ENCODE measurements at places on chromosomes 1 and 21.

DNA sequence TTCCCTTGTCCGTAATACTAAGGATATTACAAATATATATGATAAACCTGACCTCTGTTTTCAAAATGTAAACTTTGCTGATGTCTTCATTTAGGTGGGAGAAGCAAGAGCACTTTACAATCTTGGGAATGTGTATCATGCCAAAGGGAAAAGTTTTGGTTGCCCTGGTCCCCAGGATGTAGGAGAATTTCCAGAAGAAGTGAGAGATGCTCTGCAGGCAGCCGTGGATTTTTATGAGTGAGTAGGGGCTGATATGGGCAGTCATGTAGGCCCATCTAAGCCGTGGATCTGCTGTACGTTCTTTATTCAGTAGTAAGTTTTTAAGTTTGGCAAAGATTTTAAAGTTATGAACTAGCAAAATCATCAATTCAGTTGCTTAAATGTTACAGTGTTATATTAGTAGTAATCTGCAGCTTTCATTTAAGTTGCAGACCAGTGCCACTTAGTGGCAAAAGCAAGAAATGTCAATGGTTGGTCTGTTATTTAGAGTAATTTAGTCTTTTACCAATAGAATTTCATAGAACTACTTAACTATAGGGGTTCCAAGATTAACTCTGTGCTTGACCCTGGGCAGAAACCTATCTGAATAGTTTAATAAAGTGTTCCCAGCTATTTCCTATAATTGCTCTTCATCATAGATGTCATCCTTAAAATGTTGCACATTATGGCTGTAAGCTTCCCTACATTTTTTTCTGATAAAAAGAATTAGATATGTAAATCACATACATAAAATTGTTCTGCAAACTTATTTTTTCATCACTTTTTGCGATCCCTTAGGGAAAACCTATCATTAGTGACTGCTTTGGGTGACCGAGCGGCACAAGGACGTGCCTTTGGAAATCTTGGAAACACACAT, 21.3 kb downstream of the GPSM2 start:
- no peak for DNase-seq

GRCh38 chr1:21608798-21609197, 60.4 kb downstream of the RAP1GAP start:
- DNase-seq = no peak

GRCh38 chr1:234758851-234759250, 148.9 kb upstream of the IRF2BP2 start:
- no peak for DNase-seq

DNA sequence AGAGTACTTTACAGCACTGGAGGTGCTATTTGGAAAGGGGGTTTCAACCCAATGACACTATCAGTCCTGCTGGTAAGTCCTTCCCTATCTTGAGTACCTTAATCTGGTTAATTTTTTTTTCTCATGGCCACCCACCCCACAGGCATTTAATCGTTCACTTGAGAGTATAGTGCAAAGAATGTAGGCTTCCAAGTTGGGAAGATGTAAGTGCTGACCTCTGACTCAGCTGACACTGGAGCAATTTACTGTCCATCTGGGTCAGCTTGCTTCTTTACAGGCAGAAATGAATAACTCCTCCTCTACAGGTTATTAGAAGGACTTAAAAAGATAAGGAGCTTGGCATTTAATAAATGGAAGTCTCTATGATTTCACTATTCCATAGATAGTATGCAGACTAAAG, 89.6 kb downstream of the AK5 start:
- DNase-seq = no peak

DNA sequence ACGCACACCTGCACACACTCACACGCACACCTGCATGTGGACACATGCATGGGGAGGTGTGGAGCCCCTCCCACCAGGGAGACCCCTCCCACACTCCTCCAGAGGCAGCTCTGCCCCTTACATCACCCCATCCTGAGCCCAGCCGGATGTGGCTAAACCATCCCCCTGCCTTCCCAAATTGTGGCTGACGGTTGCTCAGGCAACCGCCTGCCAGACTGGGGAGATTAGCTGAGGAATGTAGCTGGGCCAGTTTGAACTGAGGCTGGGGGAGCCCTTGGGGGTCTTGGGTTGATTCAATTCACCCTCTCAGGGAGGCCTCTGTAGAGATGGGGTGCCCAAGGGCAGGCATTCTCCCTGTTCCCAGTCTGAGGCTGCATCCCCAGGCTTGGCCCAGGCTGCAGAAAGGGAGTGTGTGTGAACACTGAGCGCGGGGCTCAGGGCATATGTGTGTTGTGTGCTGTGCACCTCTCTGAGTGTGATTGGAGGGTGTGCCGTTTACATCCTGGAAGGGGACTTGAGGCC, 12.9 kb downstream of the PTPRU start:
- no peak for DNase-seq

GRCh38 chr1:98030483-98030882, 109.6 kb upstream of the DPYD start:
- DNase-seq = no peak

GRCh38 chr1:111507411-111508201, 4.2 kb upstream of the ADORA3 start:
- peak; percentile 44 for DNase-seq

DNA sequence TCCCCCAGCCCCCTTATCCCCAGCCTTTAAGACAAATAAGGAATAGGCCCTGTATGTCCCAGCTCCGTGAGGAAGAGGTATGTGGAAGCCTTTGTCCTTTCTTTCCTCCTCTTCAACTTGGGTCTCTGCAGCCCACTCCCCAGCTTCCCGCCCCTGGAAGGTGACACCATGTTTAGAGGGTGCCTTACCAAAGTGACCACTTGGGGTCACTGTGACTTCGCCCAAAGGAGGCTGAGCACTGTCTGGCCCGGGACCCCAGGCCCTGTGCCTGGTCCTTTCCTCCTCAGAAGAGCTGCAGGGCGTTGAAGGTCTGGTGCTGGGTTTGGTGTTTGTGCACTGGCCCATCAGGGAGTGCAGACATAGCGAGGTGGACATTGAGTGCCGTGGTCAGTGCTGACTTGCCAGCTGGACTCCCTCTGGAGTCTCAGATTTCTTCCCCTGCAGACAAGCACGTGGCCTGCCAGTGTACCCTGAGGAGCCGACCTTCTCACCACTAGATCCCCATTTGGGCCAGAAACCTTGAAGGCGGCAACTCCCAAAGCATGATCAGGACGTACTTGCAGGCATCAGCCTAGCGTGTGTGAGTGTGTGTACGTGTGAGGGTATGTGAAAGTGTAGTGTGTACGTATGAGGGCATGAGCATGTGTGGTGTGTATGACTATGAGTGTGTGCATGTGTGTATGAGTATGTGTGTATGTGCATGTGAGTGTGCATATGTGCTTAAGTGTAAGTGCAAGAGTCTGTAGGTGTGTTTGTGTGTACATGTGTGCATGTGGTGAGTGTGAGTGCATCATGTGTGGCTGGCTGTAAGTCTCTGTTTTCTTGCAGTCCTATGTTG, 181.4 kb upstream of the KIAA0040 start:
- DNase-seq = no peak

GRCh38 chr1:29409616-29410015, 173.3 kb downstream of the PTPRU start:
- no peak for DNase-seq

GRCh38 chr1:43455213-43455889, 1.6 kb upstream of the HYI start:
- DNase-seq = no peak

GRCh38 chr1:29786195-29786594, 549.9 kb downstream of the PTPRU start:
- no peak for DNase-seq

DNA sequence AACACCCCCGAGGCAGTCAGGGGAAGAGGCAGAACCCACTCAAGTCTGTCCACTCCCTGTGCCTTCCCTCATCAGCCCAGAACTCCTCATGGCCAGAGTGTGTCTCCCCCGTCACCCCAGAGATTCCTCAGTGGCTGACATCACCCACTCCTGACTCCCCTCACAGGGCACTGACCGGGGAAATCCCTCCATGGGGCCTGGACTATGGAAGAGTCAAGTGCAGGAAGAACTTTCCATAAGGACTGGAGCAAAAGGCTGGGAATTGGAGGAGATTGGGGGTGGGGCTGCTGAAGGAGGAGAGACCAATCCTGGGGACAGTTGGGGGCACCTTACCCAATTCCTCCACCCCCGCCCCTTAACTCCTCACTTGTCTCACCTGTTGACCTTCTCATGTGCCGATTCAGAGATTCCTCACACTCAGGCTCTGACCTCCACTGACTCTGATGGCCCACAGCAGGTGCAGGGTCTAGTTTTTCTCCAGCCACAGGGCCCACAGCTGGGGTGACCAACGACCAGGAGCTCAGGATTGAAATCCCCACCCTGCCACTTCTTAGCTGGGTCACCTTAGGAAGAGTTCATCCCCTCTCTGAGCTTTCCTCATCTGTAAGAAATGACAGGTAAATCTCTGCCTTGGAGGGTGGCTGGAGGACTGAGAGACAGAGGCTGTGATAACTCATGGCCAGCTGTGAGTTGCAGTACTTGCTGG, 481 bp upstream of the EXTL1 start:
- no peak for DNase-seq

DNA sequence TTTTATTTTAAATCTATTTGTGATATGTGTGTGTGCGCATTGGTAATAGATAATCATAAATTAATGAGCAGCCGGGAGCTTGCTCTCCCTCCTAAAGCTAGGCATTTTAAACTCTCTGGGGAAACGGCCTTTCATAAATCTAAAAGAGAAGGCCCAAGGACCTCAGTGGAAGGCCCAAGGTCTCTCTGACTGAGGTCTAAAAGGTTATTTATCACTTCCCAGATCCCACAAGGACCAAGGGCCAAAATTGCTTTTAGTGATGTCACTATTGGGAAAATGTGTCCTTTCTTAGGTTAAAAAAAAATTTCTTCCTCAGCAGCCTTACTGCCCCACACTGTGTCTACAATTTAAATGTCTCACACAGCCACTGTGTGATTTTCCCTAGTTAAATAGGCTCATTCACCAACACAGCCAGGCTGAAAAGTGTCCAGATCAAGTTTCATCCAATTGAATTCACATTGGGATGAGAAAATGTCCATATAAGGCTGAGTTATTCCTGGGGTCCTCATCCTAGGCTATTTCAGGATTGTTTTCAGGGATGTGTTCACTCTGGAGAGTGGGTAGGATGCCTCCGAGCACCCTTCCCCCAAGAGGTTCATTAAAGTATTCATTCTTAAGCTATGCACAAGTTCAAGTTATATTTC, 46.1 kb downstream of the SLC44A3 start:
- DNase-seq = no peak

DNA sequence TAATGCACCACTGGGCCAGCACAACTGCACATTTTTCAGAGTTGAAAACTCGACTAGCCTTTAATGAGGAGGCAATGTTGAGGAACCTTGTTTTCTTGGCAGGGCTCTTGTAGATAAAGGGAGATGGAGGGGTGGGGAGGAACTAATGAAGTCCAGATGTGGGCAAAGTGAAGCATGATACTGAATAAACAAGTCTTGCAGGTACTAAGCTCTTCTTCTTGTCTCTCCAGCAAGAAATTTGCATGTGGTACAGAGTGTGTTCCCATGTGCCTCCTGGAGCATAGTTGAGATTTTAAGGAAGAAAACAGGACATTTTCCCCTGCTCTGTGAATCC, 47.0 kb downstream of the PLPP3 start:
- DNase-seq = no peak

DNA sequence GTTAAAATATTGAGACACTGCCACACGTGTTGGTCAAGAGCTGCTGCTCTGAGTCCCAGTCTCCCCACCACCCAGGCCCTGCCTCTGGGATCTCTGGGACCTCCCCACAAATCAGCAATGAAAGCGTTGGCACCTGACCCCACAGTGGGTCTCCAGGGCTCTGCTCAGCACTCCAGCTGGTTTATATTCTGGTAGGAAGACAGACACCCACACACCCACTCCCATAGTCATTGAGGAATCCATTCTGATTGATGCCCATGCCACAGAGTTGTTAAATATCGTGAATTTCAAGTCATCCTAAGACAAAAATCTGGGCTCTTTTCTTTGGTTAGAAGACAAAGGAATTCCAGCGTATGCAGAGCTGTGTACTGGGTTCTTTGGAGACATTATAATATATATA, 91.6 kb downstream of the KIF26B start:
- DNase-seq = no peak

- DNase-seq = no peak
These were observed 46.5 kb downstream of the TMEM200B start for GRCh38 chr1:29077155-29077554.

- no peak for DNase-seq
These were observed 262.6 kb downstream of the ATG4C start for GRCh38 chr1:63046539-63046938.

DNA sequence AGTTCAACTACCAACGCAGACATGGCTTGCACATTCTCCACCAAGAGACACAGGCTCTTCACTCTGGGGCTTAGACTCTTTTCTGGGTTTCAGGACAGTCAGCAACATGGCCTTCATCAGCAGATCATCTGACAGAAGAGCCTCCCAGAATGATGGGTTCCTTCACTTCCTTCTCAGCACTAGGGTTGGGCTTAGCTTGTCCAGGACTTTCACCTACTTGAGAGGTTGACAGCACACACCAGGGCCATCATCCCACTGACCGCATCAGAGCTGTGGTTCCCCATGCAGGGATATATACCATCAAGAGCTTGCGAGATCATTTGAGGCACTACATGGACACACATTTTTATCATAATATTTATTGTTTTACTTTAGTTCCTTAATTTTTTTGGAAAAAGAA, 10.4 kb upstream of the NCF2 start:
- no peak for DNase-seq

DNA sequence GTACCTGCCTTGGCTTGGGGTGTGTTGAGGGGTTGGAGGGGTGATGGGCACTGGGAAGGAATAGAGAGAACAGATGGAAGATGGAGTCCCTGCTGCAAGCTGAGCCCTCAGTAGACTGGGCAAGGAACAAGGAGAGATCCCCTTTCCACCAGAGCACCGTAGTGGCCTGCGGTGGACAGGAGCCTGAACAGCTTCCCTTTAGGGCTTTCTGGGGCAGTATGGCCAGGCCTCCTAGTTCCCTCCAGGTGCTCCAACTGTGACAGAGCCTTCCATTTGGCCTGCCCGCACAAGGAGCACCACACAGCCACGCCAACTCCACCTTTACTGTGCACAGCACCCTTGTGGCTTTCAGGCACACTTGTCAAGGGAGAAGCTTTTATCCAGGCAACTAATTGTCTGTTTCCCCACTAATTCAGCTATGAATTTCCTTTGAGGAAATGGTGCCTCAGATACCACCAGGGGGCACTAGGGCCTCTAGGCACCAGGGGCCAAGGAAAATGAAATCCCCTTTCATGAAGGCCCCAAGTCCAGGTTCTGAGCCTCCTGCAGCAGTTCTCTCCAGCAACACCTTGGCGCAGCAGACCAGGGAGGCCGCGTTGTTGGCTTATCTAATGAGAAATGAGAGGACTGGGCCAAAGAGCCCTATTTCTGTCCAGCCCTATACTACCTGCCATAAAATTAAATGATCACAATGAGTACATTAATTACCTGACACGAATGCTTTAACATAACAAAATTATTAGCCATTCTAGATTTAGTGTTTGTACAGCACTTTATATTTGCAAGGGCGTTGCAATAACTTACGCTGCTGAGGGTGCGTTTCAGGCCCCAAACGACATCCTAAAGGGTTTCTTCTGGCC, 23.1 kb upstream of the ERI3 start:
- peak; percentile 23 for DNase-seq

DNA sequence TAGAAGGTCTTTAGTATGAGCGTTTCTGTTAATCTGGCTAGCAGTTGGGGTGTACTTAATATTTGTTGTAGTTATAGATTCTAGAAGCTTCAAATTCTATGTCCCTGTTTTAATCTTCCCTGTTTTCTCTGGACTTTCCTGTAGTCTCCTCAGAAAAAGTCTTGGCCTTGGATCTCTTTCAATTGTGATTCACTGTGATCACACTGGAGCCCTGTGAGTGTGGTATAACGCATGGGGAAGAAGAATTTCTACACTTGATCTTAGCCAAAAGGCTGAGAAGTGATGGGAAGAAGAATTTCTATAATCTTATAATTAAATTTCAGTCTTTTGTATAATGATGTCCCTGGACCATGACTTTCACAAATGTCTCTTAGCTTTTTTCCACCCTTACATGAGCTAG, 36.7 kb upstream of the COP1 start:
- no peak for DNase-seq

All from activated T-cell treated with anti-CD3 and anti-CD28 coated beads for 24 hours (primary cell).